ENCODE measurements at places on chromosomes 7 and 10.

DNA sequence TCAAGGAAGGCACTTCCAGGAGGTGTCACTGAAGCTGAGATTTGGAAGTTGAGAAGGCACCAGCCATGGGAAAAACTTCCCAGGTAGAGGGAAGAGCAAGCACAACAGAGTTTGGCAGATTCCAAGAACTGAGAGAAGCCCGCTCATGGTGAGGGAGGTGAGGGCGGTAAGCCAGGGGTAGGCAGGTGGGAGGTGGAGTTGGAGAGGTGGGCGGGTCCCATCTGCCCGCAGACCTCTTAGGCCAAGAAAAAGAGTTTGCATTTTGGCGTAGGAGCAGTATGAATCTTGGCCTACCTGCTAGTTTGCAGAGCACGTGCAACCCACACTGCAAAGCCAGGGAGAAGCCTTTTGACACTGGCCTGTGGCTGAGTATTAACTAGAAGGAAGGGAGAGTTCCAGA lies 18.8 kb downstream of the FRMPD2 start:
- DNase-seq = no peak

DNA sequence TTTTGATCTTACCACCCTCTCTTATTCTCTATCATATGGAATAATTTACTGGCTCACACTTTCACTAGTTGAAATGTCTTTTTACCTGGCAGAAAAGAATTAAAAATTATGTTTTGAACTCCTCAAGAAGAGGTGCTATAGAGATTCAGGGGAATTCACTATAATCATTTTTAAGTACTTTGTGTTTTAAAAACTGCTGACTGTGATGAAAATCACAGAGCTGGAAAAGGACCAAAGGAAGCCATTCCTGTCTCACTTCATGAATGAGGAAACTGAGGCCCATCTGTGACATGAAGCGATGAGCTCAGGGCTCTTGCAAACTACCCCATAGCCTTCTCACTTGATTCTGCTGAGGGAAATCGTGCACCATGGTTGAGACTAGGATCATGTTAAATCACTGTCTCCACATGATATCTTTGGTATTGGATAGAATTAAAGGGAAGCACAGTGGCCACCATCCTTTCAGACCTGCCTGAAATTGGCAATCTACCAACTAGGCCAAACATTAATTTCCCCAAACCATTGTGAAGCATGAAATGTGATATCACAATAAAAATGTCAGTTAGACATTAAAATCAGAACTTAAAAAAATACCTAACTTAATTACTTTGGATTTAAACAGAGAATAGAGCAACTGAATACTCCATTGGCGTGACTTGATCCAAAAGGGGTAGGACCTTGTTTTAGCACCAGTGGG lies 141.0 kb downstream of the FZD1 start:
- DNase-seq = no peak

DNA sequence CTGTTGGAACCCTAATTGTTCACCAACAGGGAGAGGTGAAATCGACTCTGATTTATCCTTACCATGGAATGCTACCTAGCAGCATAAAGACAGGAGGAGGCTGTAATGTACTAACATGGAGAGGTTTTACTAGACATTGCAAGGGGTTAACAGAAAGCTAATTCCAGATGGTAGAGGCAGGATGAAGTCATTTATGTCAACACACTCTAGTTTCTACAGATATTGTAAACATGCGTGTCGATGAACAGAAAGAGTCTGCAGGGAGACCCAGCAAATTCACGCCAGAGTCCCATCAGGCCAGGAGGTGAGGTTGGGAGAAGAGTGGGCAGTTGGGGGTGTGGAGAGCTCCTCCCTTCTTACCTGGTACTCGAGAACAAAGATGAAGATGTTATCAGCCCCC lies 7.0 kb downstream of the NPC1L1 start:
- no peak for DNase-seq

DNA sequence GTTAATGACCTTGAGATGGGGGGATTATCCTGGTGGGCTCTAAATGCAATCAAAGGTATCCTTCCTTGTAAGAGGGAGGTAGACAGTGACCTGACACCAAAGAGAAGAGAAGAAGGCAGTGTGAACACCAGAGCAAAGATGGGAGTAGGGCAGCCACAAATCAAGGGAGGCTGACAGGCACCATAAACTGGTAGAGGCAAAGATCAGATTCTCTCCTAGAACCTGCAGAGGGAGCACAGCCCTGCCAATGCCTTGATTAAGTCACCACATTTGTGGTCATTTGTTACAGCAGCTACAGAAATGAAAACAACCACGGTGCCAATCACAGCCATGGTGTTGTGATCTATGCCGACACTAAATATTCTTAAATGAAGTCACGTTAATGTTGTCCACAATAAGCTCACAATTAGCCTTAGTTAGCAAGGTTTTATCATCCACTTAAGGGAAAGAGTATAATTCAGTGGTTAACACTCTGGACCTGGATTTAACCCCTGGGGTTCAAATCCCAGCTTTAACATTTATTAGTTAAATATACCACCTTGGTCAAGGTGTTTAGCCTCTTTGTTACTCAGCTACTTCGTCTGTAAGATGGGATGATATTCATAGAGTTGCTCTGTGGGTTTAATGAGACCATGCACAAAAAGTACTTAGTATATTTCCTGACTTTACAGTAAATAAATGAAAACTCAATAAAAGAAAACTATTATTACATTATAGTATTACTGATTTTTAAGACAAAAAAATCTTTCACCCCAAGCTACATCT lies 70.8 kb downstream of the SGMS1 start:
- peak; percentile 3 for DNase-seq

DNA sequence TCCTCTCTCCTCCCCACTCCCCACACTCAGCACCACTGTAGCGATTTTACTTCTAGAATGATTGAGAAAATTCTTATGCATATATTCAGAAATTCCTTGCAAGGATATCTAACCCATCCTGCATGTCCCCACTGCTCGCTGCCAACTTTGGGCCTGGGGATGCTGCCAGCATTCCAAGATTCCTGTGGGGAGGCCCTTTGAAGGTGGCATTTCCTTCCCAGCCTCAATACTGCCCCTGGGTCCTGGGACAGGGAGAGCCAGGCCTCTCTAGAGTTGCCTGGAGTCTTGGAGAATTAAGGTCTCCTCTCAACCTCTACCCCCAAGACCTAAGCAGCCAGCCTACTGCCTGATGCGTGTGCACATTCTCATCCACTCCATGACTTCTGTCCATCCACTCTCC lies 303.5 kb downstream of the NEBL start:
- DNase-seq = no peak

DNA sequence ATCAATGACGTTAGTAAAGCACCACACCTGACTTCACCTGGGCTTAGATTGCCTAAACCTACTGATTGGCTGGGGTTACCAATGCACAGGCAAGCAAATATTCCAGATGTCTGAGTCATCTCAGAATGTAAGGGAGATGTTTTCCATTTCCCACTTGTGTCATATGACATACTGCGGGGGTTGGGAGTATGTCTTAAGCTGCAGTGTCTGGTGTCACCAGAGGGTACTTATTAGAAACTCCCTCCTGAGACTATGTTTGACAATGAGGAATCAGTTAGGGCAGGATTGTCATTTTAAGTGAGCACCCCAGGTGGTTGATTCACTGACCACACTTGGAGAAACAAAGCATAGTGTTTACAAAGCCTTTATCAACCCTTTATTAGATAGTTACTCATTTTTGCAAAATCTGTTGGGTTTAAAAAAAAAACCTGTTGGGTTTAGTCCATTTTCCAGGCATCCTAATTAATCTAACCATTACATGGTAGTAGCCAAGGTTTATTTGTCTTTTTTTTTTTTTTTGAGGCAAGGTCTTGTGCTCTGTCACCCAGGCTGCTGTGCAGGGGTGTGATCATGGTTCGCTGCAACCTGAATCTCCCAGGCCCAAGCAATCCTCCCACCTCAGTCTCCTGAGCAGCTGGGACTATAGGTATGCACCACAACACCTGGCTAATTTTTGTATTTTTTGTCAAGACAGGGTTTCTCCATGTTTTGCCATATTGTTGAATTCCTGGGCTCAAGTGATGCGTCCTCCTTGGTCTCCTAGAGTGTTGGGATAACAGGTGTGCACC lies 72.5 kb downstream of the CDK6 start:
- no peak for DNase-seq

- DNase-seq = no peak
These were observed 65.5 kb downstream of the OSBPL3 start for GRCh38 chr7:24914465-24914859.

GRCh38 chr10:71368643-71369042 lies 28.1 kb upstream of the CDH23 start:
- no peak for DNase-seq

DNA sequence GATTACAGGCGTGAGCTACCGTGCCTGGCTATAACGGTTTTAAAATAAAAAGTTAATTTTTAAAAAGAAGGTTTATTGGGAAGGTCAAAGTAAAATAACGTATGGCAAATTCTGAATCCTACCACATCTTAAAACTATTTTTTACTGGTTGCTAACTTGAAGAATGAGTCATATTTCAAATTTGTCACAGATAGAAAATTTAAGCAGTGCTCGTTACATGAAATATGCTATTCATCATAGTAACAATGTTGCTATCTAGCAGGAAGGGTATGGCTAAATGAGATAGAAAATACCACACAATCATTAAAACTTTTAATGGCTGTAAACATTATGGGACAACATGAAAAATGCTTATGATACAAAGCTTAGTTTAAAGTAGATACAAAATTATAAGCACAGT lies 500.5 kb downstream of the PHTF2 start:
- DNase-seq = no peak

DNA sequence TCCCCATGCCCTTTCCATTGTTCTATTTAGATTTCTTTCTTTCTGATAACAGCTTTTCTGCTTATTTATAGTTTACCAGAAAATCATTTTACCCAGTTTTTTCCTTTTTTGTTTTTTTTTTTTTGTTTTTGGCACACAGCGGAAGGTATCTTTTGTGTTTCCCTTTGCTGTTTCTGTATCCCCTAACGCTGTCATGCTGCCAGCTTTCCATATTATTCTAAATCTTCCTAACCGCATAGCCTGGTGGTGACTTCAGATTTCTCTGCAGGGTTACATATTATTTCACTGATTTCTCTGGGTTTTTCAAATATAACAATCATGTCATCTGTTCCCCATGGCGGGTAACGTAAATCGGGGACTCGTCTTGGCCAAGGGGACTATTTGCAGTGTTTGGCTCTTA lies 4.0 kb upstream of the SLC29A4 start:
- DNase-seq = no peak

- no peak for DNase-seq
These were observed 162.7 kb downstream of the AVL9 start for GRCh38 chr7:32658034-32658433.

DNA sequence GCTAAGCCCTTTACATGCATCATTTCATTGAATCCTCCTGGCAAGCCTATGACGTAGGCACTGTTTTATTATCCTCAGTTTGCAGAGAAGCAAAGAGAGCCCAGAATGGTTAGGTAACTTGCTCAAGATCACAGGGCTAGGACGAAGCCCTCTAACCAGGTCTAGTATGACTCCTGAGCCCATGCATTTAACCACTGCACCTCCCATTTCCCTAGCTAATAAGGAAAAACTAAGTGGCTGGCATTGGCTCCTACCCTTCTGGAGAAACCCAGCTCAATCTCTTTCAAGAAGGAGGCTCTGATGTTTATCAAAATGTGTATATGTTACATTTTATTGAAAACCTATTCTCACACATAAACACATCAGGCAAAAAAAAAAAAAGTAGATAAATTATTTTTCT lies 19.8 kb downstream of the MYOF start:
- no peak for DNase-seq

DNA sequence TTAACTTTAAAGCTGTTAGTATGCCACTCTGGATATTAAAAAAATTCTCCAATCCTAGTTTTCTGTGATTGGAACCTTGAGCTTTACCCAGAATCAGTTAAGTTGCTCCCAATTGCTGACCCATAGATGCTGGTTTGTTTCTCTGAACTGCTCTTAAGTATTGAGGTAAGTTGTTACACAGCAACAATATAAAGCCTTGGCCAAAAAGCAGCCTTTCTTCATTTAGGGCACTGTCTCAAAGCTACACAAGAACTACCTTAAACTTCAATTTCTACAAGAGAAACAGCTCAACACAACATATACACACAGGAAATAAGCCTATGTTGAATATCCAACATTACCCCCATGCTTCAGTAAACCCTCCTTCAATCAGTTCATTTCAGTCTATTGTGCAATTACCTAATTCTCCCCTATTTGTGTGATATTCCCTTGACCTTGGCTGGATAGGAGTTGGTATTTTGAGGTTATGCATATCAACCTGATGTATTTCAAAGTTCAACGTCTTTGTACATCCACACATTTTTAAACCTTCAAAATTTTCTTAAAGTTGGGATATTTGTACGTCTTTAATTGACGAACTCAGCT lies 11.5 kb downstream of the HNRNPA2B1 start:
- DNase-seq = no peak

- no peak for DNase-seq
These were observed 101.1 kb downstream of the RAPGEF5 start for GRCh38 chr7:22255834-22256233.

GRCh38 chr10:59434463-59435321 lies 72.3 kb upstream of the FAM13C start:
- DNase-seq = no peak

GRCh38 chr7:113787106-113787505 lies 131.7 kb downstream of the PPP1R3A start:
- no peak for DNase-seq

- DNase-seq = no peak
These were observed 5.0 kb downstream of the SKIDA1 start for GRCh38 chr10:21520509-21520908.

GRCh38 chr10:128738386-128738915 lies 612.2 kb upstream of the MKI67 start:
- DNase-seq = no peak

- DNase-seq = no peak
These were observed 18.2 kb upstream of the C10orf105 start for GRCh38 chr10:71737834-71738197.

DNA sequence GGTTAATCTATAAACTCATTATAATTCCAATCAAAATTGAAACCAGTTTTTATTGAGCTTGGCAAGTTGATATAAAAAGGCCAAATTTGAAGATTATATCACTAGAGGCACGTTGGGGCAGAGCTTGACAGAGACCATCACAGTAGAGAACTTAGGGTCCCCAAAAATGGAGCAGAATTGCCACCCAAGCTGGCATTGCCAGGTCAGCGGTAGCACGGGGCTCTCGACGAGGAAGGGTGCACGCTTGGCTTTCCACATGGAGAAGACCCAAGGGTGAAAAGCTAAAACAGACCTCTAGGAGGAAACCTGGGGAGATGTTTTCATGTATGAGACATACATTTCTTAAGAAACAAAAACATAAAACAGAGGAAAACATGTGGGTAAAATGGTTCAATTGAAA lies 4.3 kb upstream of the JAKMIP3 start:
- DNase-seq = no peak

GRCh38 chr7:85882335-85882734 lies 695.5 kb upstream of the SEMA3D start:
- no peak for DNase-seq

DNA sequence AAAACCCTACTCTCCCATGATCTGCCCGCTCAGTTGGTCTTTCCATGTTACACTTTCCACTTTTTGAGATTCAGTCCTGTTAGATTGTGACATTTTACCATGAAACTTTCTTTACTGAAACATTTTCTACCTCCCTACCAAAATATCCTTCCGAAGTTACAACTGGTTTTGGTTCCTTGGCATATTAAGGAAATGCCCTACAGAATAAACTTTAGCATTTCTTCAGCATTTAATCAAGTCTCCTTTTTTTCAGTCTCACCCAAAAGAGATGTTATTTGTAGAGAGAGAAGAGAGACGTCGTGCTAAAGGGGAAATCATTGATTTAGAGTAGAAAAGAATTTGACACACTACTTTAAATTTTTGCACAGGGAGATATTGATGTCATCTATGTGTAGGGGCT lies 9.7 kb upstream of the FEZF1 start:
- DNase-seq = no peak

Measured in effector memory CD4-positive, alpha-beta T cell (primary cell).